C1 segment of cervical spinal cord (tissue), 14 donors: ENCODE measurements at places on chromosomes 7 and 10.

- no peak for DNase-seq
Observed at GRCh38 chr7:117673839-117674238, 194.0 kb downstream of the CFTR start.

- DNase-seq = no peak
Observed at GRCh38 chr7:99791021-99791420, 7.0 kb upstream of the CYP3A4 start.

- DNase-seq = no peak
Observed at GRCh38 chr7:36272211-36272566, 117.5 kb upstream of the ANLN start.

- DNase-seq = no peak
Observed at GRCh38 chr7:44563171-44563679, 10.5 kb downstream of the DDX56 start.

DNA sequence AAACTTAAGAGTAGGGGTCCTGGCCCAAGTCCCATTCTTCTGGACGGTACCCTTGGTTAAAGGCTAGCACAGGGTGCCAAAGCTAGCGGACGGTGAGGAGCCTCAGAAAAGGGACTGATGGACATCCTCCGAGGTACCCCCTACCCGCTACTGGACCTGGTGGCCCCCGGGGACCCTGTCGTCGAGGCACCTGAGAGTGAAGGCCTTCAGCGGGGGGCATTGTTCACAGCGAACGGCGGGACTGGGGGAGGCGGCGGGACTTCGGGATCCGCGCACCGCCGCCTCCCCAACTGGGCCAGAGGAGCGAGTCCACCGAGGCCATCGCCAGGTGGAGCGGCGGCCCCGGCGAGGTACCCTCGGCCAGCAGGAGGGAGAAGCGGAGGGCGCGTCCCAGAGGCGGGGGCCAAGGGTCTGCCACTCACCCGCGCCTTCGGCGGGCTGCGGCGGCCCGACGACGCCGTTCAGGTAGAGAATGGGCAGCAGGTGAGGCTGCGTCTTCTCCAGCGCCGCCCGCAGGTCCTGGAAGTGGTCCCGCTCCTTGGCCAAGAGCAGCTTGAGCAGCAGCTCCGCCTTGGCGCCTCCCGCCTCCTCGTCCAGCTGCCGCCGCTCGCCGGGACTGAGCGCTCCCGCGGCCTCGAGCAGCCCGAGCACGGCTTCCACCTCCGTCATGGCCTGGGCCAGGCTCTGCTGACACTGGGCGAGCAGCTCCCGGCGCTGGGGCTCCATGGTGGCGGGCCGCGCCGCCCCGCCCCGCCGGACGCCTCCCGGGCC lies 575 bp downstream of the DLG5 start:
- no peak for DNase-seq

GRCh38 chr10:48981310-48981907 lies 41.8 kb upstream of the LRRC18 start:
- DNase-seq = peak; percentile 44

DNA sequence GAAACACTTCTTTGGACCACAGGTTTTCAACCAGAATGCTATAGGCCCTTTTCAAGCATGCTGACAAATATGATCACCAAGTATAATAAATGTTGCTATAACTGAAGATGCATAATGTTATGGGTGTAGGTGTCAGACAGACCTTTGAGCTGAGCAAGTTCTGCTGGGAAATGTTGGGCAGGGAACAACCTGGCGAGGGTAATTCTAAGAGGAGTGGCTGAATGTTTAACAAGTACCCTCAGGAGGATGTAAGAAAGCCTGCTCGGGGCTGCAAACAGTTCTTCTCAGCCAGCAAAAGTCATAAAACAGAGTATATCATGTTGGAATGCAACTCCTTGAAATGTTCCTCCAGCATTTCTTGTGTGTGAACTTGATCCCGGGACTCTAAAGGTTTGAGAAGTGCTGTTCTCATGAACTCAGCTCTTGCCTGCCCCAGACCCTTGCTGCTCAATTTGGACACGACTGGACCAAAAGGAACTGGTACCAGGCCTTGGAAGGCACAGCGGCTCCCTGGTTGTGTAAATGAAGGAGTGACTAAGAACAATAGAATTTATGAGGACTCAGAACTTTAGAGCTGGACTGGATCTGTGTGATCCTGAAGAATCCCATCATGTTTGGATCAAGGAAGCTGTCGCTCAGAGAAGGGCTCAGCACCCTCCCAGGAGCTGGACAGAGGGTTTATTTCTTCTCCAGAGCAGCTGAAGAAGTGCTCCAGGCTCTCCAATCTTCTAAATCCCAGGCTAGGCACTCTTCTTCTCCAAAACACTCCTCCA lies 143.2 kb upstream of the ANK3 start:
- no peak for DNase-seq

DNA sequence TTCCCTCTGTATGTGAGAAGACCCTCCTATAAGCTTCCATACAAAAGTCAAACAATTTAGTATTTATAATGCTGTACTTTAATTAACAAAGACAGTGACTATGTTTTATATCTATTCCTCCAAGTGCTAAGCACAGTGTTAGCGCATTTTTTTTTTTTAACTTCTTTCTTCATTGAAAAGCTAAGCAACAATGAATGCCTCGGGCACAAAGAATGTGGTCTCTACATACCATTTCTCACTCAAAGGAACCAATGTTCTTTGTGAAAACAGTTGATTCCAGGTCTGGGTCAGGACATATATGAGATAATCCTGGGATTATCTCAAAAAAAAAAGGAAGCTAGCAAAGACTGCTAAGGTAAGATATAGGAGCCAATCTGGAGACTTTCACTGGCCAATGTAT lies 26.2 kb upstream of the REEP3 start:
- no peak for DNase-seq

DNA sequence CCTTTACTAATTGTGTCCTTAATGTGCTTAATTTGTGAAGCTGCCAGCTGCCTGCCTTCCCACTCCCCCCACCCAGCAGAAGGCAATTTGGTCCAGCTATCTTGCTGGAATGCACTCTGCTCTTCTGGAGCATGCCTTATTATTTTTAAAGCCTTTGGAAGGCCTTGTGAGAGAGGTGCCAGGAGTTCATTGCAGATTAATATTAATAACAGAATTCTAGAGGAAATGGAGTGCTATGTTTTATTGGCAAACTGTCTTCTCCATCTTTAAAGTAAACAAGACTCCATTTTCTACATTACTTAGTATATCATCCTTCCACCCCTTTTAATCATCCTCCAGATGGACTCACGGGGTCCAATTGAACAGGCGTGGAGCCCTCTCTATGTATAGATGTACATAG lies 50.8 kb upstream of the ZNF32 start:
- no peak for DNase-seq

- DNase-seq = no peak
Observed at GRCh38 chr7:95529701-95530100, 44.0 kb downstream of the ASB4 start.

DNA sequence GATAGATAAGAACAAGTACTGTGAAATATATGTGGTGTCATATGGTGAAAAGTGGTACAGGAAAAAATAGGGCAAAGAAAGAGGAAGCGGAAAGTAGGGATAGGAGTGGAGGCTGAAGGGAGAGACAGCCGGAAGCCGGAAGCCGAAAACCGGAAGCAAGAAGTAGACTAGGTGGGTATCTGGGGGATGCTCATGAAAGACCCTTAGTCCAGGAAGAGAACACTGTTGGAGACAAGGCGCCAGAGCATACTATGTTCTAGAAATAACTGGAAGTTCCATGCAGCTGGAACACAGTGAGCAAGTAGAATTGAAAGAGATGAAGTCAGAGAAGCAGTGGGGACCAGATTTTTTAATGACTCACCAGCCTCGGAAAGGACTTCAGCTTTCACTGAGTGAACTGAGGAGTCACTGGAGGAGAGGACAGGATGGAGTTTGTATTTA lies 22.5 kb downstream of the ST8SIA6 start:
- no peak for DNase-seq

GRCh38 chr10:78177491-78178185 lies 144.0 kb downstream of the RPS24 start:
- DNase-seq = no peak

DNA sequence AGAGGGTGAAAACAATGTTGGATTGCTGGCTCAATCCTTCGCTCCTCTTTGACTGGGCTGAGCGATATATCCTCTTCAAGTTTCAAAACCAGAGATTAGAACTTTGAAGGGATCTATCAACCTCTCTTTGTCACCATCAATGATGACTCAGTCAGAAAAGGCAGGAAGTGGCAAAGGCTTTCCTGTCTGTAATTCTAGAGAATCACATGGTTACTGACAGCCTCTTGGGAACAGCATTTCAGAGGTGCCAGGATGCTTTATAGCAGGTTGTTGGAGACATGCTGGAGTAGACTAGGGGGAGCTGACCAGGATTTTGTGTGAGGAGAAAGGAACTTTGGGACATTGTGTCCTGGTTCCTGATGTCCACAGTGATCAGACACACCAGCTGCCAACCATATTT lies 81.3 kb downstream of the PRKCQ start:
- DNase-seq = no peak

GRCh38 chr10:79340646-79341244 lies 6.5 kb upstream of the PPIF start:
- no peak for DNase-seq

- no peak for DNase-seq
Observed at GRCh38 chr10:128178302-128178958, 52.2 kb upstream of the MKI67 start.

GRCh38 chr10:110311357-110311949 lies 6.7 kb upstream of the SMNDC1 start:
- no peak for DNase-seq

DNA sequence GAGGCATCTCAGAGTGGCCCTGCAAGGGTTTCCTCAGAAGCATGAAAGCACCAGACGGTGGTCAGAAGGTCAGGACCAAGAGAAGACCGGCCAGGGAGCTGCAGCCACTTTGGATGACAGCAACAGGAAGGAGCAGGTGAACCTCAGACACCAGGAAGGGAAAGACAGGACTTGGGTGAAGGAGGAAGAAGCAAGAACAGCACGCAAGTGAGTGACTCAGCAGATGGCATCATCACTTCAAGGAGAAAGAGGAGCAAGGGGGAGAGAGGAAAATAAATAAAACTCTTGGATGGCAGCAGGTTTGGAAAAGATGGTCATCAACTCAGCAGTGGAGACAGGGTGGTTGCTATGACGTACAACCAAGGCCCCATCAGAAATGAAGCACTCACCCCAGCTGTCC lies 31.6 kb downstream of the NCAPG2 start:
- DNase-seq = no peak

- DNase-seq = no peak
Observed at GRCh38 chr7:80622541-80622940, 15.9 kb upstream of the CD36 start.

- DNase-seq = no peak
Observed at GRCh38 chr7:17940951-17941431, 697 bp upstream of the SNX13 start.

DNA sequence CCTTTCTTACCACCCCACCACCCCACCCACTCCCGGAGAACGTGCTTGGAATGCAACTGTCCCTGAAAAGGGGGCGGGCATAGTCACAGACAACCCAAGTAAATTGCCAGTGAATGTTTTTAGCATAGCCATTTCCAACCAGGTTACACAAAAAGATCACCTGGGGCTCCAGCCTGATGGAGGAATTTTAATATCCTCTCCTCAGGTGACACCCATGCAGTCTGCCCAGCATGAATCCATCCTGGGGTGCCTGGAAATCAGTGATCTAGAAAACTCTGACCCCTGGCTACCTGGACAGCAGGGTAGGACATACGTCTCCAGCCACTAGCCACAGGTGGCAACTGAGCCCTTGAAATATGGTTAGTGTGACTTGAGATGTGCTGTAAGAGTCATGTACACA lies 61.1 kb downstream of the SORBS1 start:
- DNase-seq = no peak

DNA sequence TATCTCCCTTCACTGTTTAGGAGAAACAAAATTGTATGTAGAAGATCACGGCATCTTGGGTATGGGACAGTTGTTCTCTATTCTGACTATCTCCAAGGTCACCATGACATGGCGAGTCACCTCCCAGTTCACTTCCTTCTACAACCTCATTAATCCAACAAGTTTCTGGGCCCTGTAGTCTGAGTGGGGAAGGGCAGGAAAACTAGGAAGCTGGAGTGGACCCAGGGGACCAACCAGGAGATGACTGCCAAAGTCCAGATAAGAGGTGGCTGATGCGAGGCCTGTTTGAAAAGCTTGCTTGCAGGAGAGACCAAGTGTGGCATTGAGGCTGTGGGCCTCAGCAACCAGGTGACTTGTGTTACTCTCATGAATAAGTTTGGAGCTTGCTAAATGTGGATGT lies 584.9 kb downstream of the TNS3 start:
- DNase-seq = no peak

GRCh38 chr7:1255080-1255816 lies 22.6 kb downstream of the UNCX start:
- DNase-seq = no peak

GRCh38 chr10:128048819-128049210 lies 77.4 kb downstream of the MKI67 start:
- no peak for DNase-seq

DNA sequence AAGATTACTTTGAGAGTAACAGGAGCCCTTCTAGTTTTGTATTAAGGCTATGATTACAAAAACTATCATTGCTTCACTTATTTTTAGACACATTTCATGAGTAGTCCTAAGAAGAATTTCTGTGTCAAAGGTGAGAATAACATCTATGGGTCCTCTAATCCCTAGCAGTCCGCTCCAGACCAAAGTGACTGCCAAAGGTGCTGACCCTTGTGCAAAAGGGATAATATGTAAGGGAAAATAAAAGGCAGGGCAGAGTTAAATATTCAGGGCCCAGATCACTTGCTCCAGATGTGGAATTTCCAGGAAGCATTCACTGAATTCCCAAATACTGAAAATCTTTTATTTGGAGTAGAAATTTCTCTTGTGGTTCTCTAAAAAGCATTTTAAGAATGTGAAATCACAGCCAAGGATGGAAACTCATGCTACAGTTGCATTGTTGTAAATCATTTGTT lies 29.3 kb downstream of the RHOBTB1 start:
- no peak for DNase-seq

DNA sequence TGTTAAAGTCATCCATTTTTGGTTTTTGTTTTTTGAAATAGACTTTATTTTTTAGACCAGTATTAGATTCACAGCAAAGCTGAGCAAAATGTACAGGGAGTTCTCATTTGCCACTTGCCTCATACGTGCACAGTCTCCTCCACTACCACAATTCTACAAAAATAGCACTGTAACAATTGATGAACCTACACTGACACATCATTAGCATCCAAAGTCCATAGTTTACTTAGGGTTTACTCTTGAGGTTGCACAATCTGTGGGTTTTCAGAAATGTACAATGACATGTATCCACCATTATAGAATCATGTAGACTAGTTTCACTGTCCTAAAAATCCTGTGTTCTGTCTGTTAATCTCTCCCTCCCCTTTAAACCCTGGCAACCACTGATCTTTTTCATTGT lies 125.8 kb upstream of the PDSS1 start:
- DNase-seq = no peak

DNA sequence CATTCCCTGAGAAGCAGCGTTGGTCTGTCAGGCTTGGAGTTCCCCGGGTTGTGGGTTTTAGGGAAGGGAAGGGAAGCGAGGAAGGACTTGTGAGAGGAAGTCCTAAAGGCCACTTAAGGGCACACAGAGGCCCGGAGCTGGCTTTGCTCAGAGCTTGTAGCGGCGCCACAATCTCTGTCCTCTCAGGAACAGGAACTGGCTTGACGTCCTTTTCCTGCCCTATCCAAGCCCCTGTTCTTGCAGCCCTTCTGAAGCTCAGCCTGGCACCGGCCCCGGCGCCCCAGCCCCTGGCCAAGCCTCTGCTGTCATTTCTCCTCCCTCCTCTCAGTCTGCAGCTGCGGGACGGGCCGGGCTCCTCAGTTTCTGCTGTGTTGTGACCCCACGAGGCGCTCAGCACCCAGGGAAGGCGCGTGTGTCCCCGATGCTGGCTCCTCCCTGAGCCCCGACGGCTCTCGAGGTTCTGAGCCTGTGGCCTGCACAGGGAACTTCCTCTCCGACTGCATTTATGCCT lies at the start of gene GIMAP8:
Gene GIMAP8 (plus strand): TSS at position 140 of the 511 bp plus-strand sequence. CDS start 16,069 bp downstream, outside the sequence.
- no peak for DNase-seq
